ENCODE measurements at places on chromosomes 7 and 10. TPM values are rescaled to one million over a fixed set of nuclear protein-coding genes. Genes with fewer than 3 reads are reported as not detected.

DNA sequence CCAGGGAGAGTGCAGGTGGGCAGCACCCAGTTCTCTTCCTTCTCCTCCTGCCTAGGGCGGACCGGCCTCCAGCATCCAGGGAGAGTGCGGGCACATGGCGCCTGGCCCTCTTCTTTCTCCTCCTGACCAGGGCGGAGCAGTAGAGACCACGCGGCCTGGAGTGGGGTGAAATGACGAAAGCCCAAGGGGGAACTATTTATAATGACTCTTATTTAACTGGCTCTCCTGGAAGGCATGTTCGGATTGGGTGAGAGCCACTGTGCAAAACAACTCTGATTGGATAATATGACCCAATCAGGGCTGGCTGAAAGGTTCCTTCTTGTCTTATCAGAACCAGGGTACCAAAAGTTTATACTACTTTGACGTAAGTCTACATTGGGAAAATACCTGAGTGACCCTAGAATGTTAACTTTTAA, 63.1 kb downstream of the ZNF37A start:
- DNase-seq, result no peak

The ZNF804B gene
- total RNA-seq, result not detected

- DNase-seq, result no peak
Measured at GRCh38 chr10:12807096-12807755, 194.3 kb downstream of the CCDC3 start.

The ANXA8 gene
- 0.25 TPM for total RNA-seq

GRCh38 chr7:285731-286130, 4.2 kb upstream of the FOXL3 start:
- no peak for DNase-seq

DNA sequence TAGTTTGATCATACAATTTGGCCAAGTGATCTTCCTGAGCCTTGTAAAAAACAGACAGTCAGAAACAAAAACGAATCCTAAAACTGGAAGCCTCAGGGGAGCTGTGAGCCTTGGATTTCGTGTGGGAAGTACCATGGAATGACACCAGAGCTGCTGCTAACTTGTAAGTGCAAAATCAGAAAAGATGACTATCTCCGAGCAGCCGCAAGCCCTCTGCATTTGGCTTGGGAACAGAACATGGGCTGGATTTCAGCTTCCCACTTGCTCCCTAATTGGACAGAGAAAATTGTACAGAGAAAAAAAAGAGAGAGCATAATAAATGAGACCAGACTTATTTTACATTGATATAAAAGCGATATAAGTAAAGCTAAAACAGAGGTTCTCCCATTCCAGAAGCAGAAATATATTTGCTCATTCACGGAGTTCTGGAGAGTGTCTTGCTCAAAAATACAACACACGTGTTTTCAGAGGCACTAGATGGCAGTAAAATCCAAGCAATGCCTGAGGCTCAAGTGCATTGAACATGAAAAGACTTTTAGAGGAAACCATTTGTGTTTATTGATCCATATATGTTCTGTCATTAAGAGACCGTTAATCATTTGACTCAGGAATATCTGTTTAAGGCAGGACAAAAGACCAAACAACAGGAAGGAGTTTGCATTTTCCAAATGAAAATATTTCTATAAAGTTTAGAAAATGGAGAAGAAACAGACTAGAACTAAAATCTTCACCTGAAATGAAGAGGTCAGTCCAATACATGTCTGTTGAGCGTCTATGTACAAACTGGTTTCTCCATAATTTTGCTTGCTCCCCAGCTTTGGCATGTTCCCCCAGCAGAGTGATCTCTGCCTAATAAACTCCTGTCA, 78.3 kb upstream of the SLC26A5 start:
- peak; percentile 12 for DNase-seq

GRCh38 chr7:98852826-98853225, 17.0 kb downstream of the TMEM130 start:
- no peak for DNase-seq

All from HCT116 (cell line).